ENCODE measurements at places on chromosomes 3 and 15.

GRCh38 chr3:15223685-15224572 lies 17.9 kb downstream of the CAPN7 start:
- DNase-seq: no peak

GRCh38 chr3:157129803-157130466 lies 30.0 kb downstream of the CCNL1 start:
- DNase-seq: peak; percentile 10

GRCh38 chr3:188104050-188104449 lies 49.9 kb upstream of the LPP start:
- no peak for DNase-seq

DNA sequence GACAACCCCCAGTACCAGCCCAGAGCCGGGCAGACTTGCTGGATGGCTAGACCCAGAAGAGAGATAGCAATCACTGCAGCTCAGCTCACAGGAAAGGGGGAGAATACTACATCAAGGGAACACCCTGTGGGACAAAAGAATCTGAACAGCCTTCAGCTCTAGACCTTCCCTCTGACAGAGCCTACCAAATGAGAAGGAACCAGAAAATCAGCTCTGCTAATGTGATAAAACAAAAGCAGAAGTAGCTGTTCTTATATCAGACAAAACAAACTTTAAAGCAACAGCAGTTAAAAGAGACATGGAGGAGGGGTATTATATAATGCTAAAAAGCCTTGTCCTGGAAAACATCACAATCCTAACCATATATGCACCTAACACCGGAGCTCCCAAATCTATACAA lies 283.3 kb downstream of the KLF13 start:
- DNase-seq: no peak

DNA sequence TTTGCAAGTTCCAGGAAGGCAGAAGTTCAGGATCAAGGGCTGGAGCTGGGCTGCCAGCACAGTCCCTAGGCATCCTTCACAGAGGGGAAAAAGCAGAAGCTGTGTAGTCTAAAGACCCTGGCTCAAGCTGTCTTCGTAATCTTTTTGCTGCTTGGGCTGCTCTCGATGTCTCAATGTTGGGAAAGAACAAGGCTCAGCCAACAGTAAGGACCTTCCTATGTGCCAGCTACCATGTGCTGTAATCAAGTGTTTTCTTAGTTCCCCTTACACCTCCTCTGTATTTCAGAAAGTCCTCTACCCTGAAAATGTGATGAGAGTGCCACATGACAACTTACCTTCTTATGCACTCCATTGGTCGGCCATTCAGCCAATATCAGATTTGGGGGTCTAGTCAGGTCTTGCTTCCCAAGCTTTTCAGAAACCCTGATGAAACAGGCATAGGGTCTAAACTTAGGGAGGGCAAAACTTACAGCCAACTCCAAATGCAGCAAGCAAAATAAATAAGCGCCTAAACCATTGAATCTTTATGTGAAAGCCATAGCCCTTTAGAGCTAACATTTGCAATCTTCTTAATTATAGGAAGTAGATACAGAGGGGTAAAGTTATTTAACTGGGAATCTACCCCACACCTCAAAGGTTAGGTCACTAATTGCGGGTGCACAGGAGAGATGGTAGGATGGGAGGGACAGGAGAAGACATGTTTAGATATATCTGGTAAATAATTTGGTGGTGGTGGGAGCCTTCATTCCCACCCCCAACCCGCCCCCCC lies 1.2 kb upstream of the EDEM1 start:
- DNase-seq: no peak

DNA sequence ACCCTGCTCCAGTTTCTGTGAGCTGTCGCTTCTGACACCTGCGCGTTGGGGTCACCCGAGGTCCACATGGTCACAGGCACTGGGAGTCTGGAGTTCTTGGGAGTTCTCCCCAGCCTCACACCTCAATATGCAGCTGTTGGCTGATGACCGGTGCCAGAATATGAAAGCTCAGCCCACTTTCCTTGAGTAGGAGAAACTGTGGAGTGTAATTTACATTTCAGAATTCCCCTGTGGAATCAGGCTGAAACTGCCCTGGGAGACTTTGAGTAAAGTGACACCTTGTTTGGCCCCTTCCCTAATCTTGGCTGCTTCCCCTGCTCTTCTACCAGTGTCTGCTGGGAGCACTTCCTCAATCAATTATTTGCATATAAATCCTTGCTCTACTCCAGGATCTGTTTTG lies 255.9 kb downstream of the NFKBIZ start:
- no peak for DNase-seq

DNA sequence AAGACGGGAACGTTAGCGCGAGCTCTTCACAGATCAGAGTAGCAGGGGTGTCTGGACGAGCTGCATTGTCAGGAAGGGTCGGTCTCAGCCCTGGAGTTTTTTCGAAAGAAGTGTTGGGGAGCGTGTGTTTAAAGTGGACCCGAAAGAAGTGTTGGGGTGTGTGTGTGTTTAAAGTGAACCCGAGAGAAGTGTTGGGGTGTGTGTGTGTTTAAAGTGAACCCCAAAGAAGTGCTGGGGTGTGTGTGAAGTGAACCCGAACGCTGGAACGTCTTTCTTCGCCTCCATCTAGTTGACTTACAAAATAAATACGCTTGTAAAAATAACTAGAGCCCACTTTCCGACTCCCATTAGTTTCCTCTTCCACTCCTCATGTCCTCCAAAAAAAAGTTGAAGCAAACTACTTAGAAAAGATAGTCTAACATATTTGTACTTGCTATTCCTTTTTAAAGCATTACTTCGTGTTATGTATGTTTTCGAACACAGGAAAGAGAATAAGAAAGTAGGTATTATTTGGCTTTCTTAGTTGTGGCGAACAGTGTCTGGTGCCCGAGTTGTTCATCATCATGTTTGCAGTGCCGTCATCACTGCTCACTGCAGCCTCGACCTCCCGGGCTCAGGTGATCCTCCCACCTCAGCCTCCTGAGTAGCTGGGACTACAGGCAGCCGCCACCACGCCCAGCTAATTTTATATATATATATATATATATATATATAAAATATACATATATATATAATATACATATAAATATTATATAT lies 1.0 kb downstream of the LRCH3 start:
- no peak for DNase-seq

DNA sequence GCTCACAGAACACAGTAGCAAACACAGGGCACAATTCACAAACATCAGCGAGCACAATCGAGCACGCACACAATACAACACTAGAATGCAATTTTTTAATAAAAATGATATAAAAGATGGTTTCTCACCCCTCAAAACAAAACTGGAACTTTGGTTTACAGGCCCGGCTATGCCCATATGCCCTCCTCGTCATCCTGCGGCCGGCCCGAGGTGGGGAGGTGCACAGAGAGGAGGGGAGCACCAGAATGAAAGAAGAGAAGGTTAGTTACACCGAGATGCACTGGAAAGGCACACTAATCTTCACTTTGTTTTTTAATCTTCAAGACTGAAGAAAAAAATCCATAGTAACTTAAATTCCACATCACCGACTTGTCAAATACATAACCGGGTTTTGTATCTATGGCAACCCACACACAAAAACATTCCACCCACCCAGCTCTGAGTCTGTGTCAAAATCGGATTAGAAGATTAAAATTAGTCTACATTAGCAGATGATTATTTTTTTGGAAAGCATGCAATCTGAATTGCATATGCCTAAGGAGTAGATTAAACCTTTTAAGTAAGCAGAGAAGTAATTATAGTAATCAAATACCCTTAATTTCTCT lies 196.7 kb upstream of the WNT5A start:
- no peak for DNase-seq

DNA sequence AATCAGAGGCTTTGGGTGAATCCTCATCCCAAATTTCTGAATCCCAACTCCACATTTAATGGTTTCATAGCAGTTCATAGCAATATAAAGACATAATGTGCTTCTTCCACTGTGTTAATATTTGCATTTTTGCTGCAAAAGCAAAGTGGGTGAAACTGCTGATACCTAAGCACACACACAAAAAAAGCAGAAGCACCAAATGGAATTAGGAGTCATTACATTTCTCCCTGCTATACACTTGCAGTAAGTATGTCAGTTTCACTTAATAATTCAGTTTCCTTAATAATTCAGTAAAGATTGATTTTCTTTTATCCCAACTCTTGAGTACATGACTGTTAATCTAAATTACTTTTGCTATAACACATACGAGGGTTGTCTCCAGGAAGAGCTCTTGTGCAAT lies 48.9 kb upstream of the ALCAM start:
- DNase-seq: no peak

DNA sequence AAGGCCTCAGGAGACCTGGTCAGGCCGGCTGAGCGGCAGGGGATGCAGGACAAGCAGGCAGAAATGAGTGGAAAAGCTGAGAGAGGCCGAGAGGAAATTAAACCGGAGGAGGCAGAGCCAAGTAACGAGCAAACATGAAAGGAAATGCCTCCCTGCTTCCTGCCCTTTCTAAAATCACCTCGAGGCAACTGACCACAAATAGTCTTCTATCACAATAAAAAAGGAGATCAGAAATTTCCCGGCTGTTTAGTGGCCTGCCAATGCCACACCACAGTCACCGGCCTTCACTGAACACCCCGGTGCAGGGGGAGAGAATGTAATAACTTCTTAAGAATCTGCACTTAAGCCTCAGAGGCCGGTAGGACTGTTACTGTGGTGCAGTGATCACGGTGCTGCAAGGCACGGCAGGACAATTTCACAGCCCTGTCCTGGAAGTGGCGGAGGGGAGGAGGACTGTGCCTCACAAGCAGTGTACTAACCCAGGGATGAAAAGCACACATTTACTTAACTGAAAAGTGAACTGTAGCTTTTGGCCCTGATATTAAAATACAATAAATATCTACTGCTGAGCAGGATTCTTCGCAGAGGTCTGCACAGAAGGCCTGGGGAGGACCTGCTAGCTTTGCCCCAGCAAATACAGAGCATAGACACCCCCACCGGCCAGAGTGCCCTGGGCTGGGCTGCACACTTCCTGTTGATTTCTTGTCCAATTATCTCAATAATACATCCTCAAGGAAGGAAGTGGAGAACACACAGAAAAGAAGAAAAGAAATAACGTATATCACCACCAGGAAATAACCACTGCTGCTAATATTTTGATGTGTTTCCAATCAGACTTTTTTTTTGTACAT lies 183.5 kb upstream of the NSMCE3 start:
- no peak for DNase-seq

DNA sequence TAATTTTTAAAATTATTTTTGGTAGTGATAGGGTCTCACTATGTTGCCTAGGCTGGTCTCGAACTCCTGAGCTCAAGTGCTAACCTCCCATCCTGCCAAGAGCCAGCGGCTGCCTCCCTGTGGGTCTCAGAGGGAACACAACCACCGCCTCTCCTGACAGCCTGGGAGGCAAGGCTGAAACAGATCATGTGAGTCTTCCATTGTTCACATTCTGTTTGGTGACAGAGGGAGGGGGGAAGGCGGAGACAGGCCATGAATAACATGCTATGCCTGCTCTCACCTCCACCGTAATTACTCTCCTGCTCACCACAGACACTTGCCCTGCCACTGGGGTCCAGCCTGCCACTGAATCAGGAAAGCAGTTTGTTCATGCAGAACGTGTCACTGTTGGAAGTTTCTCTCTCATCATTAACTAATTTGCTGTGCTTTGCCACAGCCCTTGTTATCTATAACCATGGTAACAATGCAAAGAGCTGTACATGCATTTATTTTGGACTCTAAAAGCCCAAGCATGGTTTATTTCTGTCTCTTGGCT lies 78.4 kb upstream of the RASGRF1 start:
- DNase-seq: no peak

DNA sequence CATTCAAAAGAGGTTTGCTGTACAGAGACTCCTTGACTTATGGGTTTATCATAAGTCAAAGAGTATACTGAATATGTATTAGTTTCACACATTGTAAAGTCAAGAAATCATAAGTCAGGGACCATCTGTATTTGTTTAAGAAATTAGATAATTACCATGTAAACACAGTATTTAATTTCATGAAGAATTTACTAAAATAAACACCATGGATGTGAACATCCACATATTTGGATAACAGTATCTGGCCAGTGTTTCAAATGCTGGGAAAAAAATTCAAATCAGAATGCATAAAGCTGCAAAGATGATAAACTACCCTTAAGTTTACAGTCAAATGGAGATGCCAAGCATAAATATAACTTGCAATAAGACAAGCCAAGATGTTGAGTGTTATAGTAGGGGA lies 17.0 kb downstream of the MYNN start:
- no peak for DNase-seq

DNA sequence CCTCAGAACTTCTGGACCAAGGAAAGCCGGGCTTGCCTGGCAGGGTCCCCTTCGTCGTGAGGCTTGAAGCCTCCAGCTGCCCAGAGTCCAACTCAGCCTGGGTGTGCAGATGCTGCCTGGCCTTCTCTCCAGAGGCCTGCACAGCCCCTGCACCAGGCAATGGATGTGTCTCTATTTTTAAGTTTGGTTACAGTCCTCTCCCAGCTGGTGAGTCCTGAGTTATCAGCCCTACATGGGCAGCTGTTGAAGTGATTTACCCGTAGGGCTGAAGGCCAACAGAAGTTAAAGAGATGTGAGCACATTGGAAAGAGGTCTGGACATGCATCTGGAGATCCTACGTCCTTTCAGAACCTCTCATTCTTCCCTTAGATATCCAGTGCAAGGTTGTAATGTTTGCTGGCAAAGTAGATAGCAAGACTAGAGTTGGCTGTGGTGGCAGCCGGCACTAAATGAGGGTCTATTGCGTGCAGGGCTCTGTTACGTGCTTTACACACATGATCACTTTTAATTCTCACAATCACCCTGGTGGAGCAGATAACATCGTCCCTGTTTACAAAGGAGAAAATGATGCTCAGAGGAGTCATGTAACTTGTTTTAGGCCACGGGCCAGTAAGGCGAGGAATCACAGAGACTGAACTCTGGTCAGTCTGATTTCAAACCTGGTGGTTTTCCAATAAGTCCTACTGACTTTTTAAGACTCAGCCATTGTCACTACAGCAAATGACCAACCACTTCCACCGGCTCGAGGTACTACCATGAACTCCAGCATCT lies 9.9 kb downstream of the FYCO1 start:
- no peak for DNase-seq

DNA sequence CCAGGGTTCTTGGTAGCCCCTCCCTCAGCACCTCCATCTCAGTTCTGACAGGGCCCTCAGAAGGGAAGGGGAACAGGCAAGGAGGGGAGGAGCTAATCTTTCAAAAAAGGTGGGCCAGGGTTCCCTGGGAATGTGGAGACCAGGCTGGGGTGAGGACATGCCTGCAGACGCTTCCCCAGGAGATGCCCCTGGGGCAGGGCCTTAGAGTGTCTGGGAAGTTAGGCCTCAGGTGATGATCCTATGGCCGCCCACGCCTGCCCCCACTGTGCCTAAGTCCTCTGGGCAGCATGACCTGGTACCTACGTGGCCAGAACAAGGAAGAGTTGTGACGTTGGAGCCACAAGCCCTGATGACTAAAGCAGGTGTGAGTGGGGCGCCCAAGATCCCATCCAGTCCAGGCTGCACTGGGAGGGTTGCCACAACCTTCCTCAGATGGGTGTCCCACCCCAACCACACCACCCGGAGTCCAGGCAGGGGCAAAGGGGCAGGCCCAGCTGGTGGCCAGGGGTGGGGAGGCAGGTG lies 3.9 kb upstream of the SEMA3B start:
- DNase-seq: no peak

GRCh38 chr3:57256844-57257243 lies 29.3 kb downstream of the APPL1 start:
- DNase-seq: no peak
